ENCODE measurements at places on chromosomes 12 and 14.

GRCh38 chr12:105107171-105107493, 399 bp upstream of the WASHC4 start:
- peak; percentile 57 for DNase-seq

DNA sequence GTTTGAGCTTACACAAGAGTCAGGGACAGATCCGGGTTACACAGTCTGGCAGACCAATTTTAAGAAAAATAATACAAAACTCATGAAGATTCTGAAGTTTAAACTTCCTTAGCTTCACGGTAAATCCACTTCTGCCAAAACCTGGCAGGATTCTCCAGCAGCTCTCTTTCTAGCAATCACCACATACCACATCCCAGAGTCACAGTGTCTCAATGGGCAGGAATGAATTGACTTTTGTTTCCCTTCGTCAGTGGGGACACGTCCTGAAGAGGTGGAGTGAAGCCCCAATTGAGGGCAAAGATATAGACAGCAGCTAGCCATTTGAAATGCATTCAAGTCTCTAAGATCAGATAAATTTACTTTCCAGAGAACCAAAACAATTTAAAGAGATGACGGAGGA, 117.1 kb upstream of the ARHGAP5 start:
- DNase-seq = no peak

GRCh38 chr12:278046-278445, 15.4 kb upstream of the SLC6A13 start:
- no peak for DNase-seq

DNA sequence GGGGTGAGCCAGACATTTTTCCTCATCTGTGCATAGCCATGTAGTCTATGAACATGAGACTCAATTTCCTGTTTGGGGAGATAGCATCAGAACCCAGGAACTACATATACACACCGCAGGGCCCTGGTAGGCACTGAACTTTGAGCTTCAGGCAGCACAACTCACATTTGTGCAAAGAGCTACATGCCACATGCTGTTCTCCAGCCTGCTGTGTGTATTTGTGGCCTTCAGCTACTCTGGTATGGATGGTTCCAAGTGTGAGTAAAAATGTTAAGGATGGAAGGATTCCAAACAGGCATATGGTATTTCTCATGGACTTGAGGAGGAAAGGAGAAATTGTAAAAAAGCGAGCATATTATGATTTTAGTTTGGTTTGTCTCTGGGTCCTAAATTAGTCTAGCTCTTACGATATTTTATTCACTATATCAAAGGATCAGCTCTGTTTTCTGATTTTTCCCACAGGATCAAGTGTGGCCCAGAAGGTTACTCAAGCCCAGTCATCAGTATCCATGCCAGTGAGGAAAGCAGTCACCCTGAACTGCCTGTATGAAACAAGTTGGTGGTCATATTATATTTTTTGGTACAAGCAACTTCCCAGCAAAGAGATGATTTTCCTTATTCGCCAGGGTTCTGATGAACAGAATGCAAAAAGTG, 422.4 kb upstream of the OR4E1 start:
- DNase-seq = no peak

DNA sequence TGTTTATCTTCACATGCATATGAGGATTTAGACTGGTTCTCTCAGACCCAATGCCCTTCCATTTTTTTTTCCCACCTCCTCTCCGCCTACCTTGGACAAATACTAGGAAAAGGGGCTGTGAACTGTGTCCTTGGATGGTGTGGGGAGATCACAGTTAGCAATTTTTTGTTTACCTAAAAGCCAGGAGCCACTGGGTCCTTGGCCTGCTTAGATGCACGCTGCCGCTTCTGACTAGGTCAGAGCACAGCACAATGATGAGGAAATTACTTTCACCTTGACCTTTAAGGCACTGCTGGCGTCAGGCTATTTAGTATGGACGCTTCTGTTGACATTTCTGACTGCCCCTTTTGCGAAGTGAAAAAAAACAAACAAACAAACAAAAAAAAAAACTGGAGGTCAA, 1.9 kb downstream of the CCDC38 start:
- DNase-seq = no peak

DNA sequence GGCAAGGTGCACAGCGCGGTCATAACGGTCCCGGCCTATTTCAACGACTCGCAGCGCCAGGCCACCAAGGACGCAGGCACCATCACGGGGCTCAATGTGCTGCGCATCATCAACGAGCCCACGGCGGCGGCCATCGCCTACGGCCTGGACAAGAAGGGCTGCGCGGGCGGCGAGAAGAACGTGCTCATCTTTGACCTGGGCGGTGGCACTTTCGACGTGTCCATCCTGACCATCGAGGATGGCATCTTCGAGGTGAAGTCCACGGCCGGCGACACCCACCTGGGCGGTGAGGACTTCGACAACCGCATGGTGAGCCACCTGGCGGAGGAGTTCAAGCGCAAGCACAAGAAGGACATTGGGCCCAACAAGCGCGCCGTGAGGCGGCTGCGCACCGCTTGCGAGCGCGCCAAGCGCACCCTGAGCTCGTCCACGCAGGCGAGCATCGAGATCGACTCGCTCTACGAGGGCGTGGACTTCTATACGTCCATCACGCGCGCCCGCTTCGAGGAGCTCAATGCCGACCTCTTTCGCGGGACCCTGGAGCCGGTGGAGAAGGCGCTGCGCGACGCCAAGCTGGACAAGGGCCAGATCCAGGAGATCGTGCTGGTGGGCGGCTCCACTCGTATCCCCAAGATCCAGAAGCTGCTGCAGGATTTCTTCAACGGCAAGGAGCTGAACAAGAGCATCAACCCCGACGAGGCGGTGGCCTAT, 875 bp downstream of the HSPA2 start:
- DNase-seq = no peak

GRCh38 chr14:96623676-96624484, 121.7 kb downstream of the PAPOLA start:
- DNase-seq = no peak

DNA sequence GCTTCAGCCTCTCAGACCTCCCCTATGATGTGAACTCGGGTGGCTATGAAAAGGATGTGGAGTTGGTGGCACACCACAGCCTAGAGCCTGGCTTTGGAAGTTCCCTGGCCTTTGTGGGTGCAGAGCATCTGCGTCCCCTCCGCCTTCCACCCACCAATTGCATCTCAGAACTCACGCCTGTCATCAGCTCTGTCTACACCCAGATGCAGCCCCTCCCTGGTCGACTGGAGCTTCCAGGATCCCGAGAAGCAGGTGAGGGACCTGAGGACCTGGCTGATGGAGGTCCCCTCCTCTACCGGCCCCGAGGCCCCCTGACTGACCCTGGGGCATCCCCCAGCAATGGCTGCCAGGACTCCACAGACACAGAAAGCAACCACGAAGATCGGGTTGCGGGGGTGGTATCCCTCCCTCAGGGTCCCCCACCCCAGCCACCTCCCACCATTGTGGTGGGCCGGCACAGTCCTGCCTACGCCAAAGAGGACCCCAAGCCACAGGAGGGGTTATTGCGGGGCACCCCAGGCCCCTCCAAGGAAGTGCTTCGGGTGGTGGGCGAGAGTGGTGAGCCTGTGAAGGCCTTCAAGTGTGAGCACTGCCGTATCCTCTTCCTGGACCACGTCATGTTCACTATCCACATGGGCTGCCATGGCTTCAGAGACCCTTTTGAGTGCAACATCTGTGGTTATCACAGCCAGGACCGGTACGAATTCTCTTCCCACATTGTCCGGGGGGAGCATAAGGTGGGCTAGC, 7.0 kb upstream of the RPS26 start:
- DNase-seq = no peak

DNA sequence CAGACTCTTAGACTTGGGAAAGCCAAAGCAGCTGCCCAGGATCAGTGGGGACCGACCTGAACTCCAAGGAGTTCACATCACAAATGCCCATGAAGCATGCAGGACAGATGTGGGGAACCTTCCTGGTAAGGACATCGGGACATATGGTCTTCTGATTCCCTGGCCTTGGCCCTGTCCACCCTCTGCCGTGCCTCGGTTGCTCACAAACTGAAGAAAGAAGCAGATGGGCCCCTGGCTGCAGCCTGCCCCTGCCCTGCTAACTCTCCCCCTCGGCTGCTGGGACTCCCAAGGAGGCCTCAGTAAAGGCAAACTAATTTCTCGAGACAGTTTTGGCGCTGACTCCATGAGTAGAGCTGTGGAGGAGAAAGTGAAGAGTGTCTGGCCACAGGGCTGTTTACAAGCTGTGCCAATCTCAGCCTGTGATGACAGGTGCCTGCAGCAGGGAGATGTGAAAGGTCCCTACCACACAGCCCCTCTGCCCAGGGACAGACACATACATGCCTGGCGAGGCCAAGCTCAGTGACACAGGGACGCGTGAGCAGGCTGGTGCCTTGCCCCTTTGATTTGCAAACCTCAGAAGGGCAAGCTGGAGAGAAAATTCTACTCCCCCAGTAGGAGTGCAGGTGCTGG, 48.6 kb downstream of the ISCA2 start:
- no peak for DNase-seq

GRCh38 chr14:30999038-30999773, 26.2 kb upstream of the AP4S1 start:
- DNase-seq = no peak

GRCh38 chr12:4908684-4909409, 858 bp upstream of the KCNA1 start:
- peak; percentile 44 for DNase-seq

DNA sequence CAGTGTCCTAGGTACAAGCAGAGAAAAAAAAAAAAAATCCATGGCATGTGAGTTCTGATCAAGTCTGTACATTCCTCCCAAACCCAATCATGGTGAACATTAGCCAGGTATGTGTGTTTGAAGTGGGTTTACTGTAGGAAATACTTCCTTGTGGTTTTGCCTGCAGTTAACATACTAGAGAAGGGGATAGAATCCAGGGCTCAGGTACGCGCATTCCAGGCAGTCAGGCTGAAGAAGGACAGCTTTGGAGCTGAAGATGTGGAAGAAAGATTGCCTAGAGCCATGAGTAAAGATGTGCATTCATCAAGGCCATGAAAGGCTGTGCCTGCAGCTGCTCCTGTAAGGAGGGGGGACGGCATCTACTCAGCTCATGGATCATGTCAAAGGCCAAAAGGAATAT, 88.2 kb upstream of the NTF3 start:
- no peak for DNase-seq

DNA sequence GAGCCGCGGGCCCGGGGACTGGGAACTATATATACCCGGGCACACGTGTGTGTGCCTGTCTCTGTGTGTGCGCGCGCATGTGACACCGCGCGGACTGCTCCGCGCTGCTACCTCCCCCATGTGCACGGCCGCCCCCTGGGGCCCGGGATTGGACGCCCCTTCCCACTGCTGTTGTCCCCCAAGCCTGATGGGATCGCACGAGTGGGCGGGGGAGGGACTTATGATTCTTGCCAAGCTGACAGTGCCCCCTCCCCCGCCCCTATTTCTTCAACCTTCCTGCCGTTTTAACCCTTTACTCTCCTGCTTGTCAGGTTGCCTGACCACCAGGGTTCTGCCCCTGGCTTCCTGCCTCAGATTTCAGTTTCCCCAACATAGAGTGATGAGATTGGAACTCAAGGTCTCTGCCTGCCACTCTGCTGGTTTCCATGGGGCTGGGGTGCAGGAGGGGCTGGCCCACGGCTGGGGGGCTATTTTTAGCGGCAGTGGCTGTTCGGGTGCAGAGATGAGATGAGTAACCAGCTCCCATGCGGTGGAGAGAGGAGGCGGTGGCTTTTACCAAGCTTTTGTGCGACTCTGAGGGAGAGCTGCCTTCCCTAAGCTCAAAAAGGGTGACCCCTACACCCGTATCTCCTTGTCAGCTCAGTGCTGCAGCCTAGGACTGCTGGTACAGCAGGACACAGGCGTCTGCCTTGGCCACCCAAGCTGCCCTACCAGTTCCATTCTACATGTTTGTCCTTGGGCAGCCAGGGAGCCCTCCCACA, at the start of gene DDN:
TSS of gene DDN (minus strand) at position 5 of the 761 bp plus-strand sequence. CDS start 88 bp downstream, outside the sequence.
- DNase-seq = no peak

GRCh38 chr14:100325231-100325632, 2.1 kb downstream of the SLC25A47 start:
- no peak for DNase-seq

DNA sequence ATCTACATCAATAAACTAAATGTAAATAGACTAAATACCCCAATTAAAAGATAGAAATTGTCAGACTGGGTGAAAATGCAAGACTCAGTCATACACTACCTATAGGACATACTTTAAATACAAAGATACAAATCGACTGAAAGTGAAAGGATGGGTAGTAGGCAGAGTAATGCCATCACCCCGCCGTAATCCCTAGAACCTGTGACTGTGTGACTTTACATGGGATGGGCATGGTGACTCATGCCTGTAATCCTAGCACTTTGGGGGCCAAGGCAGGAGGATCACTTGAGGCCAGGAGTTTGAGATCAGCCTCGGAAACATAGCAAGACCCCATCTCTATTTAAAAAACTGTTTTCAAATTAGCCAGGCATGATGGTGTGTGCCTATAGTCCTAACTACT, 2.6 kb upstream of the EVL start:
- DNase-seq = no peak

GRCh38 chr14:95597784-95598211, 62.9 kb downstream of the GLRX5 start:
- peak; percentile 72 for DNase-seq

DNA sequence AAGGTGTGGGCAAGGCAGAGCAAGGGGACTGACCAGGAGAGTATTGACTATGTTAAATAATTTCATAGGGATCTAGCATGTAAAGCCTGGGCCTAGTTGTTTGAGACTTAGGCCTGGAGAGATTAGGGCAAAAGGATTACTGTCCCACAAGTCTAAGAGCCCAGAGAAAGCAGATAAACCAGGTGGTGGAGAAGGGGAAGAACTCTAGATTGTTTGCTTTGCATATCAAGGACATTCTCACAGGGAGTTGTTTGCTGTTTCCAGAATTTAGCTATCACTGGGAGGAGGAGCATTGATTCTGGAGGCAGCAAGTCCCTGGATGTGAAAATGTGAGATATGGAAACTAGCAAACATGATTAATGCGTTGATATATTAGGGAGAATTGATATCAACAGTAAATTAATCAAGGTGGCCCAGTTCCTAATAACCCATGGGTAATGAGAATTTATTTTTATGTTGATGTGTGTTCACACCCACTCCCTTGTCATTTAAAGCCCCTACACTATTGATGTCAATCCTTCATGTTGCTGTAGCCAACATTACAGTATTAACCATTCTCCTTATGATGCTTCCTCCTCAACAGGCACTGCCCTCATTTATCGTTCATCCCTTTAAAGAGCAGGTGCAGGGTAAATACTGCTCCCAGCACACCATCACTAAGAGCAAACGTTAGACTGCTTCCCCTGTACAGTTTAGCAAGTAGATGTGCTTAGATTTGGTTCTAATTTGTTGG, 1666.7 kb upstream of the FLRT2 start:
- no peak for DNase-seq

DNA sequence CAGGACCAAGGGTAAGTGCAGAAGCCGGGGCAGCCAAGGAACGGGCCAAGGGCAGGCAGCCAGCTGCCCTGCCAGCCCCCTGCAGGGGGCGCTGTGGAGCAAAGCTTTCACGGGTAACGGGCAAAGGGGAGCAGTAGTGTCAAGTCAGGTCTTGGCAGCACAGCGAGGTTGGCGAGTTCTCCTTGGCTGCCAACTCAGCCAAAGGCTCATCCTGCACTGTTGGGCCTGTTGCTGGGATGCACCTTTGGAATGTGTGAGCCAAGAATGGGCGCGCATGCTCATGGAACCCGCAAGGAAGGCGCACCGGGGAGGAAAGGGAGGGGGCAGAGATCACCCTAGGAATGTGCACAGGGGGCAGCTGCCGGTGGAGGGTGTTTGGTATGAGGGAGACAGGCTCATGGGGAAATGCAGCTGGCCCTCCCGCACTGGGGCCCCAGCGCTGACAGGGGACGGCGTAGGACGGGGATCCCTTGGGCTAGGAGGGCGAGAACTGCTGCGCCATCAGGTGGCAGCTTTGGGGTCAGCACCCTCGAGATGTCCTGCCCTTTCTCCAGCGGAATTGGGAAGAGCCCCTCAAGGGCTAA, 138.0 kb downstream of the ASCL4 start:
- DNase-seq = peak; percentile 25

- DNase-seq = no peak
Measured at GRCh38 chr14:99407416-99407815, 73.2 kb downstream of the SETD3 start.

All from fibroblast of mammary gland (primary cell).